ENCODE measurements at places on chromosomes 2 and 18.

- DNase-seq, result no peak
Observed at GRCh38 chr2:45786836-45787357, 135.4 kb downstream of the PRKCE start.

DNA sequence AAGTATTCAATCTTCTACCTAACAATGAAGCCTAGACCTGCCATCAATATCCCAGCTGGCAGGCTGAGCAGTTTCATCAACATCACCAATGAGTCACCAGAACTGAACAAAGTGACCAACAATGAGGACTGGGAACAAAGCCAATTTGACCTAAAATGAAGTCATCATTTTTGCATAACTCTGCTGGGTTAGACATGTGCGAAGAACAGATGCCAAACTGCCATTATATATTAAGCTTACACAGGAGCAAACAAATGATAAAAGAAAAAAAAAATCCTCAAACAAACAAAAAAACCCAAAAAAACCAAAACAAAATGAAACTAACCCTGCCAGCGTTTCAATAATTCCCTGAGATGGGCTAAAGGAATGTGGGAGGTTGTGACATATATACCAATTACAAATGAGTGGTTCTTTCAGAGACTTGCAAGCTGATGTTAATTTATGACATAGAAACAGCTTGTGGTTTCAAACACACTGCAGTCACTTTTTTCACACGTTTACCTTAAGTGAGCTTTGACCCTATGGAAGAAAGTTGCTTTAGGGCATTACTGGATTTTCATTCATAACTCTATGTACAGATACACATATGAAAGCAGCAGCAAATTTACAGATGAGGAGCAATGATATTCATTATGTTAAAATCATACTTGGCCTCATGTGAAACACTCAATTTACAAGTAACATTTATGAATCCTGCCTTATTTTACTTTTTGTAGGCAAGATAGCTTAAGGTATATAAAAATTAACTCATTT, 56.9 kb upstream of the CCDC141 start:
- no peak for DNase-seq

GRCh38 chr2:179410552-179411356, 146.1 kb upstream of the SESTD1 start:
- DNase-seq, result no peak

GRCh38 chr2:121562269-121563176, 31.8 kb downstream of the RNU4ATAC start:
- DNase-seq, result no peak

GRCh38 chr2:127102521-127103242, 4.3 kb downstream of the BIN1 start:
- no peak for DNase-seq

- no peak for DNase-seq
Observed at GRCh38 chr18:22814329-22814703, 118.8 kb upstream of the RBBP8 start.

- DNase-seq, result no peak
Observed at GRCh38 chr2:204860274-204860673, 315.0 kb downstream of the PARD3B start.

- no peak for DNase-seq
Observed at GRCh38 chr18:37346048-37346447, 219.6 kb downstream of the CELF4 start.

- no peak for DNase-seq
Observed at GRCh38 chr2:232576995-232577394, 26.5 kb downstream of the EIF4E2 start.

DNA sequence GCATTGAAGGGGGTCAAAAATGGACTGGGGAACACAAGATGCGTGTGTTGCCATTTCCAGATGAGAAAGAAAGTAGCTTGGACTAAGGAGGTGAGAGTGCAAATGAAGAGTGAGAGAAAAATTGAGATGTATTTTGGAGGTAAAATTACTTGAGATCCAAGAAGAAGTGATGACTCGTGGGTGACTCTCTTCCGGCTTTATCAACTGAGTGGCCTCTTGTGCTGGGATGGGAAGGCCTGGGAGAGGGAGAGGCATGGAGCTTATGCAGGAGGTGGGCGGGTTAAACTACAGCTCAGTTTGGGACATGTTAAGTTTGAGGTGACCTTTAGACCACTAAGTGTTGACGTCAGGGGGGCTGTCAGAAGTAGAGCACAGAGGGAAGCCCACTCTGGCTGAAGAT, 34.9 kb downstream of the SULT1C2 start:
- no peak for DNase-seq

- DNase-seq, result no peak
Observed at GRCh38 chr18:8703092-8703709, 2.2 kb upstream of the MTCL1 start.

DNA sequence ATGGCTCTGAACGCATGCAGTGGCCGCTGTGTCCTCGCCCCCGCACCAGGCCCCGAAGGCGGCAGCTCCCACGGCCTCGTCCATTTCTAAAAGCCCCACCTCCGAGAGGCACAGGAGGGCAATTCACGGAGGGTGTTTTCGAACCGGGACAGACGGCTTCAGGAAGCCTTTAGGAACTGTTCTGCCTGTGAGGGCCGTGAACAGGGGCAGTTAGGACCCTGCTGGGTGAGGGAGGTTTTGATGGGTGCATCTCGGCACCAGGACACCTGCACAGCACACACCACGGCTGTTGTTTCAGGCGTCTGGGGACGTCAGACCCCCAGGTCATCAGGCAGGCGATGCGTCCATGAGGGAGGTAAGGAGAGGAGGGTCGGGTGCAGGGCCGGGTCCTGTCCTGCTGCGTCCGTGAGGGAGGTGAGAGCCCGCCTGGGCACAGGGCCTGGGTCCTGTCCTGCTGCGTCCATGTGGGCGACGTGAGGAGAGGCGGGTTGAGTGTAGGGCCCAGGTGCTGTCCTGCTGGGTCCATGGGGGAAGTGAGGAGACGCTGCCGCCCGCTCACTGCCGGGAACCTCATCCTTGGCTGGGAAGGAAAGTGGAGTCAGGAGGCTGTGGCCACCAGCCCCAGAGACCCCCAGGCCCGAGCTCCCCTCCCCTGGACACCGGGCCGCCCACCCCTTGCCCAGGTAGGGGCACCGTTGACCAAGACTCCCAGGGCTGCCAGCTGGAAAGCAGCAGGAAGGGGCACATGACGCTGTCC, 25.5 kb upstream of the KCNG2 start:
- DNase-seq, result no peak

GRCh38 chr2:73944714-73945113, 18.0 kb downstream of the DGUOK start:
- DNase-seq, result no peak

DNA sequence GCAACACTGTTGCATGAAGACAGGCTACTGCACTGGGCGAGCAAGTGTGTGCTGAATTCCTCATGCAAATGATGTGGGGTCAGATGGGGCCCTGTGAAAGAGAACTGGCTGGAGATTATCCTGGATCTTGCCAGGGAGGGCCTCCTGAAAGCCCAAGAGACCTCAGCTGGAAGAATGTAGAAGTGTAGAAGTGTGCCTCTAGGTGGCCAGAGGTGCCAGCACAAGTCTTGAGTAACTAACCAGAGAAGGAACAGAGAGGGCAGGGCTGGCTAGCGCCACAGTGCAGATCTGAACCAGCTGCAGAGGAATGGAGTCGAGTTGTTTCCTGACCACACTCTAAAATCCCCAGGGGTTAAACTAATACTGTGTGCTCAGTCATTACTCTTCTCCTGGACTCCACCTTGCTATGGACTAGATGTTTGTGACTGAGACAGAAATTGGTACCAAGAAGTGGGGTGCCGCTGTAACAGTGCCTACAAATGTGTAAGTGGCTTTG, 399.3 kb downstream of the LRATD1 start:
- no peak for DNase-seq

GRCh38 chr2:130797493-130798435, 39.0 kb upstream of the ARHGEF4 start:
- peak; percentile 90 for DNase-seq

DNA sequence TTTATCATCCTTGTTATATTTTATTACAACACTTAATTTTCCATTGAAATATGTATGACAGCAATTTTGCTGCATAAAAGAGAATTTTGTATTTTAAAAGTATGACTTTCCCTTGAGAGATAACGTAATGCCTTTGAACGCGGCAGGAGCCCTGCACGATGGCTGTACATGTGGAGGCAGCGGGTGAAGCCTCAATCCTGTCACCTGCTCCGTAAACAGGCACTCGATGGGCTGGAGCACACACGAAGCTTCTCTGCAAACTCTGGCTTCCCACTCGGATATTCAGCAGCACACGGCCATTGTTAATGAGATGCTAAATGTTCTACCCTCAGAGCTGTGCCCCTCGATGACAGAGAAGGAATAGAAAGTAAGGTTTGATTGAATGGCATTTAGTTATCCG, 184.4 kb downstream of the RTP5 start:
- DNase-seq, result no peak

DNA sequence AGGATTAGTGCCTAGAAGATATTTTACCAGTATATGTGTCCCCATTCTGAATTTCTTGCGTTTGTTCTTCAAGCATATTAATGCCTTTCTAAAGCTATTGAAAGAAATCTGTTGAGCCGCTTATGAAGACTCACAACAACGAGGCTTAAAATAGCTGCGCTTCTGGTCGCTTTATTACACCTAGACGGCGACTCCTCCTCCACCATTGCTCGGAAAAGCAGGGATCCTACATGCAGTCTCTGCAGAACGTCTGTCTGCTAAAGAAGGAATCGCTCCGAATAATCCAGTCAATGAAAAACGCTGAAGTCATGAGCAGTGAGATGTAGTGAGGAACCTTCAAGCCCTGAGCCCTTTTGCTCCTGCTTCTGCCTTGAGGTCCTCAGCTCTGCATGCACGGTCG, 94.8 kb upstream of the ZNF516 start:
- DNase-seq, result no peak

- no peak for DNase-seq
Observed at GRCh38 chr2:18444806-18445205, 115.6 kb downstream of the RDH14 start.

GRCh38 chr18:48882379-48882778, 68.4 kb downstream of the SMAD7 start:
- no peak for DNase-seq

- no peak for DNase-seq
Observed at GRCh38 chr2:127911737-127912136, 26.0 kb upstream of the AMMECR1L start.
